ENCODE measurements at places on chromosomes 13 and 19. TPM values are rescaled to one million over a fixed set of nuclear protein-coding genes. Genes with fewer than 3 reads are reported as not detected.

Gene PTPRH
- total RNA-seq, result 6.9 TPM

Gene SELENOV
- total RNA-seq, result 2.0 TPM

Gene FAM124A
- 0.18 TPM for total RNA-seq

GRCh38 chr13:50509167-50509566, 334.3 kb downstream of the DLEU7 start:
- H3K27ac ChIP-seq, result no peak overlapping the region
- no peaks in the 10 kb centered on the region for H3K36me3 ChIP-seq
- H3K4me3 ChIP-seq, result no peak overlapping the region
- no peak for DNase-seq
- H3K27me3 ChIP-seq, result no peaks in the 10 kb centered on the region

- H3K4me1 ChIP-seq, result no peaks in the 10 kb centered on the region
- no peak overlapping the region for H3K27ac ChIP-seq
- DNase-seq, result no peak
- H3K27me3 ChIP-seq, result no peaks in the 10 kb centered on the region
These were observed 103.9 kb downstream of the WDFY2 start for GRCh38 chr13:51687947-51688714.

- no peaks in the 10 kb centered on the region for H3K4me1 ChIP-seq
- H3K4me3 ChIP-seq, result no peak overlapping the region
- H3K27ac ChIP-seq, result no peak overlapping the region
- no peaks in the 10 kb centered on the region for H3K27me3 ChIP-seq
- H3K36me3 ChIP-seq, result no peaks in the 10 kb centered on the region
These were observed 12.0 kb downstream of the CERS4 start for GRCh38 chr19:8221161-8221560.

Gene GPR18
- total RNA-seq, result not detected

- no peak for DNase-seq
- H3K4me1 ChIP-seq, result peaks cover 4% of the 10 kb centered on the region
- H3K27me3 ChIP-seq, result no peaks in the 10 kb centered on the region
- H3K27ac ChIP-seq, result no peak overlapping the region
These were observed 11.0 kb downstream of the POLR1D start for GRCh38 chr13:27632648-27633047.

DNA sequence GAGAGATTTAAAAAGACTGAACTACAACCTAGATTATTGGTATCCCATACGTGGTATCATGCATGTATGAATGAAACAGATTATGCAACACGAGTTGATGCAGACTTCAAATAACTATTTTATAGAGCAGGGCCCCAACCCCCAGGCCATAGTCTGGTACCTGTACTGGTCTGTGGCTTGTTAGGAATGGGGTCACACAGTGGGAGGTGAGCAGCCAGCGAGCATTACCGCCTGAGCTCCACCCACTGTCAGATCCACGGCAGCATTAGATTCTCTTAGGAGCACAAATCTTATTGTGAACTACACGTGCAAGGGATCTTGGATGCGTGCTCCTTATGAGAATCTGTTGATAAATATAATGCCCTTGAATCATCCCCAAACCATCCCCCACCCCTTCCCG, 320.2 kb downstream of the TBC1D4 start:
- H3K36me3 ChIP-seq, result no peaks in the 10 kb centered on the region
- DNase-seq, result no peak
- no peaks in the 10 kb centered on the region for H3K4me1 ChIP-seq

DNA sequence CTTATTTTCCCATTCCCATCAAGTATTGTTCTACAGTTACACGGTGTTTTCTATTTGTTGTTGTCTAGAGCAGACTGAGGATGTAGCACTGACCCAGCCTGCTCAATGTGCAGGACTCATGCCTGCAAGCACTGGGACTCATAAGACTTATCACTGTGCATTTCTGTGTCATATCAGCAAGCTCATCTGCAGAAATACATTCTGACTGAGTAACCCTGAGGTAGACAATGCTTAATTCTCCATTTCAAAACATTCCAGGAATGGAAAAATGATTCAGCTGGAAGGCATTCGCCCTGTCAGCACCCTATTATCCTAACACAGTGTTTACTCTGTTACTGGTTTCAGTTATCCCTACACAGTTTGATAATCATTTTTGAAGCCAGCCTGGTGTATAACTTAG, 2506.4 kb downstream of the PCDH9 start:
- H3K27me3 ChIP-seq, result no peaks in the 10 kb centered on the region
- H3K36me3 ChIP-seq, result no peaks in the 10 kb centered on the region
- H3K27ac ChIP-seq, result no peak overlapping the region
- peak; percentile 24 for DNase-seq

- H3K36me3 ChIP-seq, result peaks cover 33% of the 10 kb centered on the region
- H3K27ac ChIP-seq, result peak overlapping the region; percentile 96
- peaks cover 10% of the 10 kb centered on the region for H3K4me1 ChIP-seq
- H3K4me3 ChIP-seq, result peak overlapping the region; percentile 98
- no peaks in the 10 kb centered on the region for H3K27me3 ChIP-seq
- DNase-seq, result peak; percentile 63
These were observed 984 bp downstream of the RPS11 start for GRCh38 chr19:49497047-49497788.

Gene TMC4
- total RNA-seq, result 0.74 TPM

DNA sequence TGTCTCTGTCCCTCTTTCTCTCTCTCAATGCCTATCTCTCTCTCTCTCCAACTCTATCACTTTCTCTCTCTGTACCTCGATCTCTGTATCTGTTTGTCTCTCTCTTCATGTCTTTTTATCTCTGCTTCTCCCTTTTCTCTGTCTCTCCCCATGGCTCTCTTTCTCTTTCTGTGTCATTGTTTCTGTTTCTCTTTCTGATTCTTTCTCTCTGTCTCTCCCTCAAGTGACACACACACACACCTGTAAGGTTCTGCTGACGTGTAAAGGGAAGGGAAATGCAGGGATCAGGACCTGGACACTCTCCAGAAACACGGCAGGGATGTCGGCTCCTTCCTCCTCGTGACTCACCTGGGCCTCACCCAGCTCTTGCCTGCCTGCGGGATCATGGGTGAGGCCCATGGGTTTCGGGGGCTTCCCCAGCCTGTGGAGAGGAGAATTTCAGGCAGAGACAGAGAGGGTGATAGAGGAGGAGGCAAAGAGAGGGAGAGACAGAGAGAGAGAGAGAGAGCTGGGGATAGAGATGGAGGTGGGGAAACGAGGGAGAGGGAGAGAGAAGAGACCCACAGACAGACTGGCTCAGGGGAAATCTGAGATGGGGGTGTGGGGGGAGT, 5.4 kb upstream of the PLAUR start:
- H3K27ac ChIP-seq, result no peak overlapping the region
- H3K36me3 ChIP-seq, result no peaks in the 10 kb centered on the region
- DNase-seq, result peak; percentile 23
- H3K27me3 ChIP-seq, result peaks cover 4% of the 10 kb centered on the region

- H3K4me1 ChIP-seq, result no peaks in the 10 kb centered on the region
- H3K27me3 ChIP-seq, result peaks cover 57% of the 10 kb centered on the region
- H3K36me3 ChIP-seq, result no peaks in the 10 kb centered on the region
- DNase-seq, result no peak
These were observed 65.7 kb downstream of the SPACA7 start for GRCh38 chr13:112441779-112442310.

DNA sequence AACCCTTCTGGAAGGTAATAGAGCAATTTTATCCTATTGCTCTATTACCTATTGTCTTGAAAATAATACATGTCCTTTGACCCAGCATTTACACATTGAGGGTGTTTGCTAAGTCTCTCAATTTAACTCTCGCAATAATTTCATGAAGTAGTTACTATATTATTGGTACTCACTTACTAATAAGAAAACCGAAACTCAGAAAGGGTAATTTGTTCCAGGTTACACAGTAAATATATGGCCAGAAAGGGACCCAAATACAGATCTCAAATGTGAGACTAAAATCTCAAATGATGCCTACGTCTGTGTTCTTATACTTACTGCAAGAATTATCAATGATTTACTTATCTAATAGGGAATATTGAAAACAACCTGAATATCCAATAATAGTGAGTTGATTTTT, 29.7 kb upstream of the FAM216B start:
- no peaks in the 10 kb centered on the region for H3K4me1 ChIP-seq
- H3K27me3 ChIP-seq, result no peaks in the 10 kb centered on the region
- H3K4me3 ChIP-seq, result no peak overlapping the region
- DNase-seq, result no peak
- H3K27ac ChIP-seq, result no peak overlapping the region
- no peaks in the 10 kb centered on the region for H3K36me3 ChIP-seq

Gene HCST
- 2.5 TPM for total RNA-seq

Gene CGB3
- not detected for total RNA-seq

DNA sequence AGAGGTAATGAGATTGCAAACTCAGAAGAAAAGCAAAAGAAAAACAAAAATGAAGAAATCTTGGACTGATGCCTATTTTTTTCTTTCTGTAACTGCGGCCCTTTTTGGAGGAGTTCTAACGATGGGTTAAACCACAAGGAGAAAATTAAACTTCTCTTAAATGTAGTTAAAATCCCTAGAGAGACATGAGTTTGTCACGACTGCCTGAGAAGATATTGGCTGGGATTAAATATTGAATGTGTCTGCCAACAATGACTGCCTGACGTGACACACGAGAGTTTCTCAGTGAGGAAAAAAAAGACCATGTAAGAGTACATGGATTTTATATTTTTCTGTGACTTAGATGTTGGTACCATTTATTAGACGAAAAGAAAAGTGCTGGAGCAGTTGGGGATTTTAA, 1013.4 kb downstream of the PCDH9 start:
- H3K4me1 ChIP-seq, result no peaks in the 10 kb centered on the region
- DNase-seq, result peak; percentile 14
- no peak overlapping the region for H3K27ac ChIP-seq
- no peaks in the 10 kb centered on the region for H3K36me3 ChIP-seq
- no peak overlapping the region for H3K4me3 ChIP-seq

DNA sequence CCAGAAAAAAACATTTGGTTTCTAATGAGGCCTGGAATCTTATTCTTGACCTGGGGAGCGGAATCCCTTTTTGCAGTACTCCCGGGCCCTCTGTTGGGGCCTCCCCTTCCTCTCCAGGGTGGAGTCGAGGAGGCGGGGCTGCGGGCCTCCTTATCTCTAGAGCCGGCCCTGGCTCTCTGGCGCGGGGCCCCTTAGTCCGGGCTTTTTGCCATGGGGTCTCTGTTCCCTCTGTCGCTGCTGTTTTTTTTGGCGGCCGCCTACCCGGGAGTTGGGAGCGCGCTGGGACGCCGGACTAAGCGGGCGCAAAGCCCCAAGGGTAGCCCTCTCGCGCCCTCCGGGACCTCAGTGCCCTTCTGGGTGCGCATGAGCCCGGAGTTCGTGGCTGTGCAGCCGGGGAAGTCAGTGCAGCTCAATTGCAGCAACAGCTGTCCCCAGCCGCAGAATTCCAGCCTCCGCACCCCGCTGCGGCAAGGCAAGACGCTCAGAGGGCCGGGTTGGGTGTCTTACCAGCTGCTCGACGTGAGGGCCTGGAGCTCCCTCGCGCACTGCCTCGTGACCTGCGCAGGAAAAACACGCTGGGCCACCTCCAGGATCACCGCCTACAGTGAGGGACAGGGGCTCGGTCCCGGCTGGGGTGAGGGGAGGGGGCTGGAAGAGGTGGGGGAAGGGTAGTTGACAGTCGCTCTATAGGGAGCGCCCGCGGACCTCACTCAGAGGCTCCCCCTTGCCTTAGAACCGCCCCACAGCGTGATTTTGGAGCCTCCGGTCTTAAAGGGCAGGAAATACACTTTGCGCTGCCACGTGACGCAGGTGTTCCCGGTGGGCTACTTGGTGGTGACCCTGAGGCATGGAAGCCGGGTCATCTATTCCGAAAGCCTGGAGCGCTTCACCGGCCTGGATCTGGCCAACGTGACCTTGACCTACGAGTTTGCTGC, at the start of gene ICAM4:
Gene ICAM4 (plus strand): TSS at position 153 of the 935 bp plus-strand sequence. CDS start 58 bp downstream, at position 211.
- H3K4me1 ChIP-seq, result no peaks in the 10 kb centered on the region
- H3K27me3 ChIP-seq, result peaks cover 51% of the 10 kb centered on the region
- DNase-seq, result peak; percentile 88
- H3K36me3 ChIP-seq, result no peaks in the 10 kb centered on the region

DNA sequence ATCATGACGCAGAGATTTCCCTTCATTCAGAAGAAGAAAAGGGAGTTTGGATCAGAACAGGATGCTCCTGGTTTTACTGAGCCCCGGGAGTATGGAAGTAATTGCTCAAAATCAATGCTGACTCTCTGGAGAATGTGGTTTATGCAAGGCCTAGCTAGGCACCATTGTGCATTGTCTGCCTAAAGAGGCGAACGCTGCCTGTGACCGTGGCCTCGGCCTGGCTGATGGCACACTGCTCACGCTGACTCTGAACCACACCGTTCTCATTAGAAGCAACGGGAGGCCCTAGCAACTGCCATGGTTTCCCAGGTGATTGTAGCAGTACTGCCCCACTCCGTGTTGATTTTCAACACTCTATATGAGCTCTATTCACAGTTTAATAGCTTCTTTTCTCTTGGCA, 41.7 kb upstream of the UBL3 start:
- no peak overlapping the region for H3K4me3 ChIP-seq
- no peaks in the 10 kb centered on the region for H3K27me3 ChIP-seq
- DNase-seq, result no peak
- no peak overlapping the region for H3K27ac ChIP-seq

- H3K27me3 ChIP-seq, result no peaks in the 10 kb centered on the region
- no peak overlapping the region for H3K27ac ChIP-seq
- H3K4me3 ChIP-seq, result no peak overlapping the region
- H3K36me3 ChIP-seq, result no peaks in the 10 kb centered on the region
- peak; percentile 98 for DNase-seq
These were observed 32.2 kb downstream of the MYO9B start for GRCh38 chr19:17107546-17108452.

Gene RPL28
- 757 TPM for total RNA-seq

DNA sequence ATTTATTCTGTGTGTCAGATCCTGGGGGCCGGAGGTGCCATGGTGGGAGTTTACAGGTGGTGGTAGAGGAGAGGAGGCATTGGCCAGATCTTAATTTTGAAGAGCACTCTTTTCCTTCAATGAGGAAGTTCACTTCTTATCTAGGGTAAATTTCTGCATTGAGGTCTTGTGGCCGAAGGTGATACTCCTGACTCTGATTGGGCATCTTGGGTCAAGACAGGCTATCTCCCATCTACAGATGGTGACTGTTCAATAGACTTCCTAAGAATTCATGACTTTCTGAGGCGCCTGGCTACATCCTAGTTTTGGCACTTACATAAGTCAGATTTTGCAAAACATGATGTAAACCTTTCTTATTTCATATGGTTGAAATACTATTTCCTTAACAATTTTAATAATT, 135.2 kb downstream of the SUCLA2 start:
- no peaks in the 10 kb centered on the region for H3K4me1 ChIP-seq
- no peak for DNase-seq
- no peak overlapping the region for H3K27ac ChIP-seq
- no peaks in the 10 kb centered on the region for H3K27me3 ChIP-seq
- H3K4me3 ChIP-seq, result no peak overlapping the region

- no peak overlapping the region for H3K4me3 ChIP-seq
- peaks cover 21% of the 10 kb centered on the region for H3K4me1 ChIP-seq
- DNase-seq, result no peak
- H3K27me3 ChIP-seq, result no peaks in the 10 kb centered on the region
- no peak overlapping the region for H3K27ac ChIP-seq
These were observed 7.4 kb downstream of the DCUN1D2 start for GRCh38 chr13:113483081-113483480.

Gene UQCRFS1
- total RNA-seq, result 59.8 TPM

- no peaks in the 10 kb centered on the region for H3K4me1 ChIP-seq
- peak; percentile 15 for DNase-seq
- no peaks in the 10 kb centered on the region for H3K36me3 ChIP-seq
- no peak overlapping the region for H3K27ac ChIP-seq
These were observed 5.4 kb downstream of the CCDC61 start for GRCh38 chr19:46000491-46001246.

GRCh38 chr13:38394777-38395496, 45.3 kb downstream of the UFM1 start:
- no peaks in the 10 kb centered on the region for H3K36me3 ChIP-seq
- no peaks in the 10 kb centered on the region for H3K4me1 ChIP-seq
- no peaks in the 10 kb centered on the region for H3K27me3 ChIP-seq

GRCh38 chr19:53157626-53158025, 1.2 kb downstream of the ZNF347 start:
- H3K4me1 ChIP-seq, result no peaks in the 10 kb centered on the region
- no peaks in the 10 kb centered on the region for H3K27me3 ChIP-seq
- H3K36me3 ChIP-seq, result no peaks in the 10 kb centered on the region

All from cardiac muscle cell (in vitro differentiated cells and primary cell).